ENCODE measurements at places on chromosomes 6 and 20. TPM values are rescaled to one million over a fixed set of nuclear protein-coding genes. Genes with fewer than 3 reads are reported as not detected.

The RIMS1 gene
- not detected for total RNA-seq

The ZNF335 gene
- total RNA-seq, result 28.0 TPM

DNA sequence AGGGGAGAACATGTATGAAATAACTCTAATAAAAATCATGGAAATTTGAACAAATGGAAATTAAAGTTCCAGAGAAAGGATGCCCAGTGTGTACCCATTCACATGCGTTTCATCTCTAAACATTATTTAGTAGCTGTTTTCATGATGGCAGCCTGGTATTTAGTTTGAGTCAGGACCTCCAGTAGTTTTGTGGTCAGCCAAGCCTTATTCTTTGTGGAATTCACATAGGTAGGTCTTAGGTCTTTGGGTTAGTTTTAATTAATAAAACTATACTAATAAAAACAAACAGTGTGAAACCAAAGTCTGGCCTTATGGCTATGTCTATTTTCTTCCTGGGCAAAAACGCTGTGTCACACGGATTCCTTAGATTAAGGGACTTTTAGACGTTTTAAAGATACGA is 137.8 kb downstream of the FOXC1 start:
- peaks cover 11% of the 10 kb centered on the region for H3K36me3 ChIP-seq
- no peak for DNase-seq

DNA sequence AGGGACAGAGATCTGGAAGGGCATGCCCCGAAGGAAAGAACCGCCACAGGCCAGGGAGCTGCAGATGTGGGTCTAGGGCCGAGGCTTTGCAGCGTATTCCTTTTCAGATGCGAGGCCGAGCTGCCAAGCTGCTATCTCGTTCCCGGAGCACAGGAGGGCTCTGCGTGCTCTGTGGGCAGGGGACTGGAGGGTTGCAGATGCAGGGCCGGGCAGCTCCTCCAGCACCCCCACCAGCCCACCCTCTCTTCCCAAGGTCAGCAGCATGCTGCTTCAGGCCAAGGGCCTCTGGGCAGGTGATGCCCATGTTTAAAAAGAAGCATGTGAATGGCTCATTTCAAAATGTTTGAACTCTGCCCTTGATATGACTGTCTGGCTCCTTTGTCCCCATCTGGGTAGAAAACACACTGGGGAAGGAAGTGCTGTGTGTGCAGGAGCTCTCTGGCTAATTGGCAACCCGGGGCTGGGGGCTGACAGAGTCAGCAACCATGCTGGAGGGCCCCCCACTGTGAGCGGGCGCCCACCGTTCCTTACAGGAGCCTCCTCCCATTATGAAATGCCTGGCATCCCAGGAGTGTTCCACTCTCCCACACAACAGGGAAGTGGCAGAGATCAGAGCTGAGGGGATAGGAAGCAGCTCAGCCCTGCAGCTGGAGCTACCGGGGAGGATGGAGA is 353.3 kb downstream of the ZFAND3 start:
- no peak overlapping the region for H3K4me3 ChIP-seq
- no peak overlapping the region for H3K27ac ChIP-seq
- peaks cover 3% of the 10 kb centered on the region for H3K4me1 ChIP-seq
- peaks cover 2% of the 10 kb centered on the region for H3K36me3 ChIP-seq

- H3K4me3 ChIP-seq, result no peak overlapping the region
- no peaks in the 10 kb centered on the region for H3K4me1 ChIP-seq
- no peaks in the 10 kb centered on the region for H3K36me3 ChIP-seq
- no peak for DNase-seq
- no peak overlapping the region for H3K27ac ChIP-seq
- H3K27me3 ChIP-seq, result peaks cover 2% of the 10 kb centered on the region
Measured at GRCh38 chr6:139962654-139963347, 588.4 kb upstream of the CITED2 start.

- peaks cover 18% of the 10 kb centered on the region for H3K4me1 ChIP-seq
- DNase-seq, result no peak
- peaks cover 24% of the 10 kb centered on the region for H3K36me3 ChIP-seq
- no peak overlapping the region for H3K4me3 ChIP-seq
- no peak overlapping the region for H3K27ac ChIP-seq
Measured at GRCh38 chr6:589090-589489, 67.8 kb downstream of the HUS1B start.

DNA sequence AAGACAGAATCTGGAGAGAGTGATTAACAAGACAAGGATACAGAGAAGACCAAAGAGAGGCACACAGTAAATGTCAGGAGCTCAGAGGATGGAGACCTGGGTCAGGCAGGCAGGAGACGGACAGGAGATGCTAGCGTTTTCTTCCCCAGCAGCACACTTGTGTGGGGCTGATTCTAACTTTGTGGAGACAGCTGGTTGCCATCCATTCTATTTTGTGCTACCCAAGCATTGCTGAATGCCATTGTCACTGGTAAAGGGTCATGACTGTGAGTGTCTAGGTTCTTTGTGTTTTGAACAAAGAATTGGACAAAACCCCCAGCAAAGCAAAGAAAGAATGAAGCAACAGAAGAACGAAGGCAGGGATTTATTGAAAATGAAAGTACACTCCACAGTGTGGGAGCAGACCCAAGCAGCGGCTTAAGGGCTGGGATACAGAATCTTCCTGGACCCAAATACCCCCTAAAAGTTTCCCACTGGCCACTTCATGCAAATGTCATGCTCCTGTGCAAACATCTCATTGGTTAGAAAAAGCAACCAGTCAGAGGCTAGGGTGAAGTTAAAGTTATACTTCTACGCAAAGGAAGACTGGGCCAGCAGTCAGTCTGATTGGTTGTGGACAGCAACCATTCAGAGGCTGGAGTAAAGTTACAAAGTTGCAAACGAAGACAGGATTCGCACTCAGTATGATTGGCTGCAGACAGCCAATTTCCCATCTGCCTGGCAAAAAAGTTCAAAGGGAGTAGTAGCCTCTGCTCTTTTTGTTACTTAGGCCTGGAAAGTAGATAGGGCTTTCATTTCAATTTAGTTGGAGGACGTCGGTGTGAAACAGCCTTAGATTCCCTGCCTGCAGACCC is 17.5 kb downstream of the PTK7 start:
- H3K4me1 ChIP-seq, result peaks cover 6% of the 10 kb centered on the region
- DNase-seq, result peak; percentile 18
- no peaks in the 10 kb centered on the region for H3K36me3 ChIP-seq
- H3K27me3 ChIP-seq, result no peaks in the 10 kb centered on the region

DNA sequence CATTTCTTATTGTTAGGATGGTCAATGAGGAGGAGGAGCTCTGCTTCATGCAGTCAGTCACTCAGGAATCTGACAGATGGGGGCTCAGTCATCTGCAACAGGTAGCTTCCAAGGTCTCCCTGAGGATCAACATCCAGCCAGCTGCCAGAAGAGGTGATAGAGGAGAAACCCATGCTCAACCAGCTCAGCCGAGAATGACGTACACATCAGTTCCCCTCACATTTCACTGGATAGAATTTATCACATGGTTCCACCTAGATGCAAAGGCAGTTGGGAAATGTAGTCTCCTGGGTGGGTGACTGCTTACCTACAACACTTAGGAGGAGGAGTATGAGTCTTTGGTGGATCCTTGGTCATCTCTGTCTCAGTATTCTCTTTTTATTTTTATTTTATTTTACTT is 144.5 kb downstream of the CEBPB start:
- no peak overlapping the region for H3K27ac ChIP-seq
- DNase-seq, result peak; percentile 37
- peaks cover 31% of the 10 kb centered on the region for H3K4me1 ChIP-seq
- peaks cover 2% of the 10 kb centered on the region for H3K27me3 ChIP-seq
- no peaks in the 10 kb centered on the region for H3K36me3 ChIP-seq
- H3K4me3 ChIP-seq, result no peak overlapping the region

GRCh38 chr6:109093732-109094415 is 772 bp downstream of the SESN1 start:
- peak overlapping the region; percentile 43 for H3K27ac ChIP-seq
- H3K27me3 ChIP-seq, result no peaks in the 10 kb centered on the region
- peak overlapping the region; percentile 84 for H3K4me3 ChIP-seq
- H3K4me1 ChIP-seq, result peaks cover 43% of the 10 kb centered on the region

DNA sequence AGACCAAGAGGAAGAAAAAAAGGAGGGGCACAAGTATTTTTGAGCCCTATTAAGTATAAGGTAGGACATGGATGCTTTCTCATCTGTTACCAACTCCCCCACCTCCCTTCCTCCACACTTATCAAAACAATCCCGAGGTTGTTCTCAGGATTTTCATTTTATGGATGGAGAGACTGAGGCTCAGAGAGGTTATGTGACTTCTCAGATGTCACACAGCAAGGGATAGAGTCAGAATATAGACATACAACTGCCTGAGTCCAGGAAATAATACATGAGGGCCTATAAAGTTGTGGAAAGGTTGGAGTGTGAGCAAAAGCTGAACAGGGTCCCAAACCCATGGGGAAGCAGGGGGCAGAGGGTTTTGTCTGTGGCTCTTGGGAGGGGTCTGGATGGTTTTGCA is 19.3 kb downstream of the KCNK17 start:
- no peak overlapping the region for H3K27ac ChIP-seq
- no peak overlapping the region for H3K4me3 ChIP-seq
- no peaks in the 10 kb centered on the region for H3K27me3 ChIP-seq

DNA sequence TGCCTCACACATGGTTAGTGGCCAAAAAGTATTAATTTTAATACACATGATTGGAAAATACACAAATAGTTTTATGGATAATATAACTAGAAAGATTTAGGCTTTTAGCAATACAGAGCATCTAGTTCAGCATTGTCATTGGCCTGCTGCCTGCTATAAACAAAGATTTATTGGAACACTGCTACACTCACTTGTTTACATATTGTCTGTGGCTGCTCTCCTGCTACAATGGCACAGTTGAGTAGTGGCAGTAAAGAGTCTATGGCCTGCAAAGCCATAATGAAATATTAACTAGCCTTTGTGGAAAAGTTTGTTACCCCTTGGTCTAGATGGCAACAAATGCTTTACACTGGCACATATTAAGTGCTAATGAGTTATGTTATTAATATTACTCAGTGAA is 37.8 kb downstream of the ZNF451 start:
- no peaks in the 10 kb centered on the region for H3K27me3 ChIP-seq
- peaks cover 10% of the 10 kb centered on the region for H3K36me3 ChIP-seq
- DNase-seq, result no peak
- no peak overlapping the region for H3K4me3 ChIP-seq

DNA sequence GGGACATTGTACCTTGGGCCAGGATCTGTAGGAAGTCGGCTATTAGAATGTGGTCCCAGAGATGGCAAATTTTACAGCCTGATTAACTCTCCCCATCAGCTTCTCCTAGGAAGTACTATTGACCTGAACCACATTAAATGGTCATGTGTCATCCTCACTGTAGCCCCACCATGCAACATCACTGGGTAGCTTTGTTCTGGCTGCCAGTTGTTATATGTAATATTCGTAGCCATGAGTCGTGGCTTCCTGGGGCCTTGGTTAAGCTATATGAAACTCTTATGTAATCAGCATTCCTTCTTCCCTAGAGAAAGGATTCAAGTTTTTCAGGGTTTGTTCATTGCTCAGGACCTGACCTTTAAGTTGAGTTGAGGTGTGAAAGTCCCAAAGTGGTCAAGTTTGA is 125.7 kb downstream of the ANKS1A start:
- H3K4me1 ChIP-seq, result peaks cover 11% of the 10 kb centered on the region
- H3K36me3 ChIP-seq, result peaks cover 3% of the 10 kb centered on the region
- H3K4me3 ChIP-seq, result no peak overlapping the region
- no peak overlapping the region for H3K27ac ChIP-seq
- no peaks in the 10 kb centered on the region for H3K27me3 ChIP-seq

GRCh38 chr20:19621072-19621471 is 137.0 kb upstream of the RIN2 start:
- H3K4me3 ChIP-seq, result no peak overlapping the region
- DNase-seq, result no peak
- no peaks in the 10 kb centered on the region for H3K36me3 ChIP-seq
- H3K4me1 ChIP-seq, result no peaks in the 10 kb centered on the region
- H3K27ac ChIP-seq, result no peak overlapping the region
- H3K27me3 ChIP-seq, result peaks cover 10% of the 10 kb centered on the region

- no peak overlapping the region for H3K4me3 ChIP-seq
- no peak overlapping the region for H3K27ac ChIP-seq
- H3K27me3 ChIP-seq, result no peaks in the 10 kb centered on the region
- H3K4me1 ChIP-seq, result no peaks in the 10 kb centered on the region
Measured at GRCh38 chr6:43123461-43124314, 47.4 kb upstream of the SRF start.

DNA sequence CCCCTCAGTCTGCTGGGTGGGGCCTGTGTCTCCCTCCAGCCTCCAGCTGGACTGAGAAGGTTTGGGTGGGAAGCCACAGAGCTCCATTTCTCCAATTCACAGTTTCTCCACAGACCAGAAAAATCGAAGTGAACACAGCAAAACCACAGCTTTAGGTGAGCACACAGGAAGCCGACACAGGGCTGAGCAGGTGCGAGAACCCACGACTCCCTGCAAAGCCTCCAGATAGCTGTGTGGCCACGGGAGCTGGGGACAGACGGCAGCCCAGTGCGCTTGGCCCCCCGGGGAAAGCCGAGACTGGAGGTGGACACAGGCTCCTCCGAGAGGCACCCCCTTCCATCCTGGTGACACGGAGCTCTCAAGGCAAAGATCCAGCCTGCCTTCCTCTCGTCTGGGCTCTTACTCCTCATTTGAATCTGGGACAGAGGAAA is 29.0 kb upstream of the MPC1 start:
- H3K27me3 ChIP-seq, result no peaks in the 10 kb centered on the region
- peaks cover 12% of the 10 kb centered on the region for H3K36me3 ChIP-seq
- H3K27ac ChIP-seq, result peak overlapping the region; percentile 61
- peak overlapping the region; percentile 5 for H3K4me3 ChIP-seq
- peaks cover 59% of the 10 kb centered on the region for H3K4me1 ChIP-seq
- DNase-seq, result peak; percentile 54

DNA sequence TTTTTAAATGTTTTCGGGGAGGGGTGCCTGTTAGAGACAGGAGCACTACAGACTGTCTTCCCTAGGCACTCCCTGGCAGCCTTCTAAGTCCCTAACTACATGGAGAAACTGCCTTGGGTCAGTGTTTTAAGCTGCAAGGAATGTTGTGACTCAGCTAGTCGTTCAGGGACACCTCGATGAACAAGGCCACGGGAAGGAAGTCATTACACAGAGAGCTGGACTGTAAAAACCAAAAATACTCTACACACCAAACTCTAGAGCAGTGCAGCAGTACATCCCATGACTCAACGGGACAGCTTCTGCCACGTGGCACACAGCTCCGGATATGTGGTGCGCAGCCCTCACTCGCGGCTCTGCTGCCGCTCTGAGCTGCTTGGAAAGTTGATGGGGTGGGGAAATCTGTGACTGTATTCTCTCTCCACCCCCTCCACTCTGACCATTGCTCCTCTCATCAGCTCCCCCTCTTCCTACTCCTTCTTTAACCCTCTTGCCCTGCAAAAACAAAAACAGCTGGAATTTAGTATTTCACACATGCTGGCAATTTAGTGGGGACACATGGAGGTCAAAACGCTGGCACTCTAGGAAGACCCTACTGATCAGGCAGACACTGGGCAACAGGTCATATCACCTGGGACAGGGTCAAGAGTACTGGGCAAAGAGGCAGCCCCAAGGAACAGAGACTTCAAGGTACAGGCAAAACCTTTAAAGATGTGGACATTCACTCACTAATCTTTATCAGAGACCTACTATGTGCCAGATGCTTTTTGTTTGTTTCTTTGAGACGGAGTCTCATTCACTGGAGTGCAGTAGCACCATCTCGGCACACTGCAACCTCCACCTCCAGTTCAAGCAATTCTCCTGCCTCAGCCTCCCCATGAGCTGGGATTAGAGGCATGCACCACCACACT is 10.9 kb upstream of the LPIN3 start:
- peak overlapping the region; percentile 3 for H3K4me3 ChIP-seq
- H3K27me3 ChIP-seq, result no peaks in the 10 kb centered on the region
- H3K4me1 ChIP-seq, result peaks cover 11% of the 10 kb centered on the region

Data from activated naive CD4-positive, alpha-beta T cell treated with anti-CD3 and anti-CD28 coated beads for 36 hours (primary cell).